ENCODE measurements at places on chromosomes 3 and 15. TPM values are rescaled to one million over a fixed set of nuclear protein-coding genes. Genes with fewer than 3 reads are reported as not detected.

The CPLX3 gene
- not detected for polyA plus RNA-seq

DNA sequence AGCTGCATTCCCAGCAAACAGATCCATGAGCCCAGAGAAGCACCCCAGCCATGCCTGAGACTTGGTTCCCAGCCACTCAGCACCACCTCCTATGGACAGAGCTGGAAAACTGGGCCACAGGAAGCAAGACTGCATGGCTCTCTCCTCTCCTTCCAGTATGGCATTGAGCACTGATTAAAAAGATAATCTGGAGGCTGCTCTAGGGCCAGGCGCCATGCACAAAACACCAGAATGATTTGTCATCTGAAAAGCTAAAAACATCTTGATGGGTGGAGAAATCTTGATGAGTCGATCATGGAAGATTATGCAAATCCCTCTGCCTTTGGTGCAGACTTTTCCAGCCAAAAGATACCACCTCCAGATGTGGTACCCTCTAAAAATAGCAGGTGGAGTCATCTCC lies 62.7 kb upstream of the MRPS22 start:
- DNase-seq: no peak

DNA sequence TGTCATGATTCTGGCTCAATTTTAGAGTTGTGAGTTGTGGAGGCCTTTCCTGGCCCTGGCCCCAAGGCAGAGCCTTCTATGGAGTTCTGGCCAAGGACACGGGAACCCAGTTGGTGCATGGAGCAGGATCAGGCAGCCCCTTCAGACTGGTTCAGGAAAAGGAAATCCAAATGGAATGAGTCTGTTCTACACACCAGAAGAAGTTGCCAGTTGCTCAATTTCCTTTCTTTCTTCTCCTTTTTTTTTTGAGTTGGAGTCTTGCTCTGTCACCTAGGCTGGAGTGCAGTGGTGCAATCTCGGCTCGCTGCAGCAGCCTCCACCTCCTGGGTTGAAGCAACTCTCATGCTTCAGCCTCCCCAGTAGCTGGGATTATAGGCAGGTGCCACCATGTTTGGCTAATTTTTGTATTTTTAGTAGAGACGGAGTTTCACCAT lies 28.9 kb upstream of the BHLHE40 start:
- DNase-seq: no peak

DNA sequence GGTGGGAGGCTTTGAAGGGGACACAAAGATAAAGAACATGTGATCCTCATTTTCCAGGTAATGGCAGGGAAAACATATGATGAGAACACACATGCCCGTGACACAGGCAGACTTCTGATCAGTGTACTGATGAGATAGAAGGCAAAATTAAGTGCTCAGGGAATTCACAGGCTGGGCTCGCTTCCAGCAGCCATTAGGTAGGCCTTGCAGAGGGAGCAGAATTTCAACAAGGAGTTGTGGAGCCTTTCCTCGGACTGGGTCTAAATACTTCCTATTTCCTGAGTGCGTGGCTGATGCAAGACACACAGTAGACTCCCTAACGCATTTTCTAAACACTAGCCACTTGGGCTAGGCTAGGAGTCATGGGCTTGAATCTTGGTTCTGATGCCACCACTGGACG lies 74.0 kb upstream of the ETV5 start:
- no peak for DNase-seq

The LOXL1 gene
- polyA plus RNA-seq: 14.4 TPM

- DNase-seq: no peak
These were observed 790 bp upstream of the WHAMM start for GRCh38 chr15:82808634-82809041.

The GFM1 gene
- 14.9 TPM for polyA plus RNA-seq

The RTP3 gene
- polyA plus RNA-seq: not detected

The CISH gene
- 4.1 TPM for polyA plus RNA-seq

DNA sequence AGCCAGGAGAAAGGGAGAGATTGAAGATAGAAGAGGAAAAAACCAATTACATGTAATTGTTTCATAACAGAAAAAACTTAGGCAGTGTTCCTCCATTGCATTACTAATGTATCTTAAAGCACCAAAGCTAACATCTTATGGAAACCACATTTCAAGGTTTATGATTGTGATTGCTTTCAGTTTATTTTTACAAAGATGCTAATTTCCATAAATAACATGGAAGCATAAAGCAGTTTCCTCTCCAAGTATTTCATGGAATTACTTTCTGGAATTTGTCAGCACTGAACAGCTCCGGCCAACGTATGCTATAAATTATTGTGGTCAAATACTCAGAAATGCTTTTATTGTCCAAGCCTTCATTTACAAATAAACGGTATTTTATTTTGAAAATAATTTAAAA lies 11.6 kb downstream of the ADAMTSL3 start:
- no peak for DNase-seq

The RHOV gene
- 0.15 TPM for polyA plus RNA-seq

The CEP19 gene
- 0.53 TPM for polyA plus RNA-seq

The LMAN1L gene
- not detected for polyA plus RNA-seq

The BAHD1 gene
- 7.0 TPM for polyA plus RNA-seq
